ENCODE measurements at places on chromosomes 4 and X.

DNA sequence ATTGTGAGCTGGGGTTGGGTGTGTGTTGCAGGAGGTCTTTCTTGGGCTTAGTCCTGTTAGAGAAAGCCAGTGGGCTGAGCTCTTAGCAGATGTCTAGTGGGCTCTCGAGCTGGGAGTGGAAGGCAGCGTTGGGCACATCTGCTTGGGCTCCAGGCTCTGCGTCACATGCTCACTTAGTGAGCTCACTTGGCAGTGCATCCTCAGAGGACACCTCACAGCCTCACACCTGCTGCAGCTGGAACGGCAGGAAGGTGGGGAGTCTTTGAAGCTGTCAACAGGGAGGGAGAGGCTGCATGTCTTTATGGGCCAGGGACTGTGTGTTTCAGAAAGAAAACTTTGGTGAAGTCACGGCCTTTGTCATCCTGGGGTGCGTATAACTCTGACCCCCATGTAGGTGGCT lies 82.2 kb downstream of the PSAPL1 start:
- no peak for DNase-seq

- DNase-seq: peak; percentile 60
These were observed 478 bp upstream of the PLXNA3 start for GRCh38 chrX:154457491-154458115.

GRCh38 chr4:52431410-52431809 lies 227.7 kb downstream of the USP46 start:
- DNase-seq: no peak

DNA sequence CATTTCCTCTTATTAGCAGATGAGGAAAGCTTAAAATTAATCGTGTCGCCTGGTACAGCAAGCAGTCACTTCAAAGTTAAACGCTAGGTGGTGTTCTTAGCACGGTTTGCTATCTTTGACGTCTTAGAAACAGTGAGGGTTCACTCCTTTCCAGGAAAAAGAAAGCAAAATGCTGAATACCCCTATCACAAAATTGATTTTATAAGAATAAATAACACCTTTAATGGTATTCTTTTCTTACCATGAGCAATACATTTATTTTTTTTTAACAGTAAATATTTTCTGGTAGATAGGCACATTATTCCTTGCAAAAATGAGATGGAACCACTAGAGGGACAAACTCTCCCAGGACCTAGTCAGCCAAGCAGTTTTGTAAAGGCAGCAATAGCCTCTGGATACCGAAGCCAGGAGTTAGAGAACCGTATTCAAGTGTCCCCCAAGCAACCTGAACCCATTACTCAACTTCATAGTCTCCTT lies 153.9 kb downstream of the KDR start:
- peak; percentile 43 for DNase-seq

DNA sequence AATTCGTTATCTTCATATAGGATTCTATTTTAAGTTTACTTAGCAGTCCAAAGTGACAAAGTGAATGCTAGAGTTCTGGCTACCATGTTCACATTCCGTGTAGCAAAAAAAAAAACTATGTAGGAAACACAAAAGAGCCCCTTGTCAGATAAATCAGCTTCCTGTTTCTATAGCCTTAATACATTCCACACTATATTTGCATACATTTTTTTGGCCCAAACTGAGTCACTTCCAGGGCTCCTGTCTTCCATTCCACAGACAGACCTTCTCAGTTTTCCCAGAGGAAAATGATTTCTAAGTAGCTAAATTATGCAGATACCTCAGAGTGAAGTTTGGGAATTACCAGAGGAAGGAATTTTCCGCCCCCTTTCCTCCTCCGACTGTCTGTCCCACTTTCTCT lies 841.9 kb upstream of the HS3ST1 start:
- no peak for DNase-seq

DNA sequence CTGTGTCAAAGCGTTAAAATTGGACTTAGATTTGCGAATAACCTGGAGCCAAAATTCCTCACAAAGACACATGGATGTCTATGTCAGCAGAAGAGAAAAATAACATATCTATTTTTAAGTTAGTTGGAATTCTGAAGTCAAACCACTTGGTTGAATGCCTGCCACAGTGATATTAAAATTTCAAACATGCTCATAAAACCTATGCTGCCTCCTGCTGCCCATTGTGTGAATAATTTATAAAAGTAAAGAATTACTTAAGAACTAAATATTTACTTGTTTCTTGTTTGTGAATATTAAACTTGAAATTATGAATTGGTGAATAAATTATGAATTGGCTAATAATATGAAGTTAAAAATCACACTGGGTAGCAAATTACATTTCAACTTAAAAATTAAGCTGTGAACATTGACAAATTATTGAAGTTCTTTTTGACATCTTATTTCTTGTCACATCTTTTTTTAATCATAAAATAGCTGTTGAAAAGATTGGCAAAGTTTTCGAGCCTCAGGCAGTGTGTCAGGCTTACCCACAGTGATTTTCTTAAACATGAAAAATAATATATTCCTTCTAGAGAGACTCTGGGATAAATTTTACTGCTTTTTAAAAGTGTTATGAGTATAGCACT lies 35.4 kb downstream of the FABP2 start:
- DNase-seq: peak; percentile 25

DNA sequence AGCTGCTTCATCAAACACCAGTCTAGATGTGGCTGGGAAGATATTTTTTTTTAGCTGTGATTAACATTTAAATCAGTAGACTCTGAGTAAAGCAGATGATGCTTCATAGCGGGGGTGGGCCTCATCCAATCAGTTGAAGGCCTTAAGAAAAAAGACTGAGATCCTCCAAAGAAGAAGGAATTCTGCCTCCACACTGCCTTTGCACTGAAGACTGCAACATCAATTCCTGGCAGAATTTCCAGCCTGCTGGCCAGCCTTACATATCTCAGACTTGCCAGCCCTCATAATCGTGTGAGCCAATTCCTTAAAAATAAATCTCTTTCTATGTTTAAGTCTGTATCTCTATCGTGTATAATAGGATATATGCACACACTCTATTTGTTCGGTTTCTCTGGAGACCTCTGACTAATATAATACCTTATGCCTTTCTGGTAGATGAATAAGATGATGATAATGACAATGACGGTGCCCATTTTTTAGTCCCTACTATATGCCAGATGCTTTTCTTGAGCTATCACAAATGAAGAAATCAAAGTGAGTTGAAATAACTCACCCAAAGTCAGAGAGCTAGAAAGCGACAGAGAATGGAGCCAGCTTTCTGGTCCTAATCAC lies 66.1 kb upstream of the SOD3 start:
- DNase-seq: no peak

- no peak for DNase-seq
These were observed 628.8 kb downstream of the SPRY1 start for GRCh38 chr4:124025428-124025827.

DNA sequence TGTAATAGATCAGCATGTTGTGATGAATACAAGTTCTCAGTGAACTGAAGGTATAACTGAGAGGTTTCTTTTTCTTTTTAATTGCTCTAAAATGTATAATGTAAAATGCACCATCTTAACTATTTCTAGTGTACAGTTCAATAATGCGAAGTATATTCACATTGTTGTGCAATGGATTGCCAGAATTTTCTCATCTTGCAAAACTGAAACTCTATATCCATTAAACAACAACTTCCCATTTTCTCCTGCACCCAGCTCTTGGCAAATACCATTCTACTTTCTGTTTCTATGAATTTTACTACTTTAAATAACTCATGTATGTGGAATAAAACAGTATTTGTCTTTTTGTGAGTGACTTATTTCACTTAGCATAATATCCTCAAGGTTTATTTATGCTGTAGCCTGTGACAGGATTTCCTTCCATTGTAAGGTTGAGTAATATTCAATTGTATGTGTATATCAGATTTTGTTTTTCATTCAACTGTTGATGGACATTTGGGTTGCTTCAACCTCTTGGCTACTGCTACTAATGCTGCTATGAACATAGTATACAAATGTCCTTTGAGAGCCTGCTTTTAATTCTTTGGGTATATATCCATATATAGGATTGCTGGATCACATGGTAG lies 53.5 kb upstream of the NPFFR2 start:
- DNase-seq: no peak

- DNase-seq: peak; percentile 71
These were observed 55.9 kb downstream of the FGFBP1 start for GRCh38 chr4:15882675-15883086.

DNA sequence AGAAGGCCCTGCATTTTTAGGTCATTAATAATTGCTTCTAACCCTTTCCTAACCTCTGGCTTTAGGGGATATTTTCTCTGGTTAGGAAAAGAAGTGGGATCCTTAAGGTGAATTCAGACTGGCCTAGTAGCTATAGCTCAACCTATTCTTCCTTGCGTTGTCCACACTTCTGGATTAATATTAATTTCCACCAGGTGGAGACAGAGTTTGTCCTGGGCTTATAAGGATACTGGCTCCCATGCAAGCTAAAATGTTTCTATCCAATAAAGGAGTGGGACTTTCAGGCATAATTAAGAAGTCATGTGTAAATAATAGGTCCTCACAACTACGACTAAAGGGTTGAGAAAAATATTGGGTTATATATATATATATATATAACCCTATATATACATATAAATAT lies 860.0 kb upstream of the POU3F4 start:
- DNase-seq: no peak

DNA sequence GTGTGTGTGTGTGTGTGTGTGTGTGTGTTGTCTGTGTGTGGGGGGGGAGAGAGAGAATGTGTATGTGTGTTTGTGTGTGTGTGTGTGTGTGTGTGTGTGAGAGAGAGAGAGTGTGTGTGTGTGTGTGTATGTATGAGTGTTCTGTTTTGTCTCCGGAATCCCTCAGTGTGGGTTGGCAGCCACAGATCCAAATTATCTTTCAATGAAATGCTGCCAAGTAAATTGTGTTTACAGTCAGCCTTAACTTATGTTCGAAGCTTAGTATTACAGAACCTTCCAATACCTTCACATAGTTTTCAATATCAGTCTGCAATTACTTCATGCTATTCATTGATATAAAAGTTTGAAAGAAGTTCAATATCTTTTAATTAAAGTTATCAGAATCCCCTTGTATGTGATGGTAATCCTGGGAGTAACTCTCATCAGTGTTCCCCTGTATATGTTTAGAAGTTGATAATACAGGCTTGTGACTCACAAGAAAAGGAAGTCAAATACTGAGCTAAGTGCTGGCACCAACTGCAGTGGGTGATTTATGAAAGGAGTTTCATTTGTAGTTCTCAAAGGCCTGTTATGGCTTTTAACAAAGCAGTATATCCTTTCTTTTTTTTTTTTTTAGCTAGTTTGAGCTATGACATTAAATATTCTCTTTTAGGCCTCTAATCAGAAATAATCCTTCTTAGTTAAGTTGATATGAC lies 51.6 kb upstream of the HTR2C start:
- no peak for DNase-seq

DNA sequence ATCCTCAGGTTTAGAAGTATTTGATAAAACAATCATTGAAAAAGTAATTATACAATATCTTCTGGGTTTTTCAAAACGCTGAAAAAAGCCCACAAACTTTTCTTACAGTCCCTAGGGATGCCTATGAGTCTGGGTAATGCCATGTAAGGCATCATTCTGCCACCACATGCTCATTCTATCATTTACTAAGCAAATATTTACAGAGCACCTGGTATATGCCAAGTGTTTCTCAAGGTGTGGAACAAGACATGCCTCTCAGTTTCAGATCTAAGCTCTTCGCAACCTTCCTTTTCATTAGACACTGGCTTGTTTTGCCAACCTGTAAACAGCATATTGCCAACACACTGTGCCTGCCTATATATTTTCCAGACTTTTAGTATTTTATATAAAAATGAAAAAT lies 17.7 kb downstream of the MID1 start:
- no peak for DNase-seq

DNA sequence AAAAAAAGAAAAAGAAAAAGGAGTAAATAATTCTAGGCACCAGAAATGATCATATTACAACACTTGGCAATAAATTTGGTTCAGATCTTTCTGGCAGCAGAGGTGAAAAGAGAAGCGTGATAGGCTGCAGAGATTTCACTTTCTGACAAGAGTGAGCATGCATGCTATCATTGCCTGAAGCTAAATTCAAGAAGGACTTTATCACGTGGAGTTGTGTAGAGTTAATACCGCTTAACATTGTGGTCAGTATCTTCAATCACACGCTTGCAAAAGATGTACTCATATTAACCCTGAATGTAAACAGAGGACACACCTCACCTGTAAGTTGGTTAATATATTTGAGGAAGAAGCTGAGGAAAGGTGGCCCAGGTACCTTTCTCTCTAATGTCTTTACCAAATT lies 31.4 kb upstream of the RBPJ start:
- no peak for DNase-seq

GRCh38 chr4:121057466-121057922 lies 14.8 kb downstream of the NDNF start:
- no peak for DNase-seq

- no peak for DNase-seq
These were observed 84.9 kb downstream of the RAB28 start for GRCh38 chr4:13399257-13399656.

GRCh38 chr4:79673898-79674297 lies 265.9 kb upstream of the GK2 start:
- DNase-seq: no peak

GRCh38 chr4:173503330-173504180 lies 26.5 kb downstream of the HAND2 start:
- no peak for DNase-seq

- peak; percentile 63 for DNase-seq
These were observed 15.8 kb downstream of the BCAP31 start for GRCh38 chrX:153708415-153708814.

GRCh38 chr4:8342651-8343261 lies 73.2 kb downstream of the HTRA3 start:
- DNase-seq: no peak

DNA sequence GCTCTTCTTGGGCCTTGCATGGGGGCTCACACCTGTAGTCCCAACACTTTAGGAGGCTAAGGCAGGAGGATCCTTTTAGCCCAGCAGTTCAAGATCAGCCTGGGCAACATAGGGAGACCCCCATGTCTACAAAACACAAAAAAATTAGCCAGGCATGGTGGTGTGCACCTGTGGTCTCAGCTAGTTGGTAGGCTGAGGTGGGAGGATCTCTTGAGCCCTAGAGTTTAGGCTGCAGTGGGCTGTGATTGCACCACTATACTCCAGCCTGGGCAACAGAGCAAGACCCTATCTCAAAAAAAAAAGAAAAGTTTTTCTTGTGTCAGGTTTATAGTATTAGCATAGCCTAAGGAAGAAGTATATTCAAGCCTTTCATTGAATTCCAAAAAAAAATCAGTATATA lies 30.8 kb upstream of the FAM241A start:
- no peak for DNase-seq

DNA sequence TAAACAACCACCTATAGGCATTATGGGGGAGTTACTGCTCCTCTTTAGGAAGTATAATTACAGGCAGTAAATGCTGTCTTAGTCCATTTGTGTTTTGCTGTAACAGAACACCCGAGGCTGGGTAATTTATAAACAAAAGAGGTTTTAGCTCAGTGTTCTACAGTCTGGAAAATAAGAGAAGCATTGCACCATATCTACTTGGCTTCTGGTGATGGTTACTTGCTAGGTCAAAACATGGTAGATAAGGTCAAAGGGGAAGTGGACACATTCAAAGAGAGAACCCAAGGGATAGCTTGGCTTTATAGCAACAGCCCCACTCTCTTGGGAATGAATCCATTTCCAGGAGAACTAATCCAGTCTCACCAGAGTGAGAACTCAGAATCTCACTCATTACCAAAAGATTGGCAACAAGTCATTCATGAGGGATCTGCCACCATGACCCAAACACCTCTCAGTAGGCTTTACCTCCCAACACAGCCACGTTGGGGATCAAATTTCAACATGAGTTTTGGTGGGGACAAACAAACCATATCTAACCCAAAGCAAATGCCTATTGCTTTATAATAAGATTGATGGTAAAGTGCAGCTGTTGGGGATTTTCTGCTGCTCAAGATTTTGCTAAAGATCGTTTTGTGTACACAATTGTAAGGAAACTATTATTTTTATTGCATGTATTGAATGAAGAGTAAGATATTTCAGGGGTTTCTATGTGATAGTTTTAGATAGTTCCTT lies 32.6 kb downstream of the STAG2 start:
- DNase-seq: no peak

Data from RPMI8226 (cell line).